ENCODE measurements at places on chromosomes 4 and X. TPM values are rescaled to one million over a fixed set of nuclear protein-coding genes. Genes with fewer than 3 reads are reported as not detected.

Gene CTAG1A
- not detected for total RNA-seq

Gene SORBS2
- 776 TPM for total RNA-seq

Gene GRIA3
- 4.0 TPM for total RNA-seq

Gene AADAT
- 2.1 TPM for total RNA-seq

Gene RELL1
- 19.3 TPM for total RNA-seq

Gene MSX1
- total RNA-seq, result 2.3 TPM

Gene ENPEP
- total RNA-seq, result 2.5 TPM

Gene RAB33B
- 7.1 TPM for total RNA-seq

Gene COX18
- total RNA-seq, result 15.9 TPM

Gene OTUD6A
- total RNA-seq, result not detected

Gene PPP1R2C
- total RNA-seq, result not detected

Gene RHOH
- total RNA-seq, result 0.29 TPM

Gene HSD17B13
- not detected for total RNA-seq

Gene COX7B
- total RNA-seq, result 1,046 TPM

Gene CA5B
- 6.9 TPM for total RNA-seq

Gene SLC4A4
- total RNA-seq, result 32.5 TPM

Gene NXF2B
- total RNA-seq, result not detected

Gene CYBB
- total RNA-seq, result 42.1 TPM

Gene RHOXF1
- 0.65 TPM for total RNA-seq

Gene ZNF711
- total RNA-seq, result 7.3 TPM

Gene CXCL3
- total RNA-seq, result 0.88 TPM

Gene SNCA
- 13.2 TPM for total RNA-seq

Gene KIAA1210
- 0.06 TPM for total RNA-seq

Gene APBB2
- total RNA-seq, result 46.2 TPM

Gene RENBP
- total RNA-seq, result 17.7 TPM

Gene GPRASP2
- total RNA-seq, result 21.9 TPM

Gene PARM1
- total RNA-seq, result 158 TPM

Gene TMEM165
- 57.0 TPM for total RNA-seq

Gene SOWAHD
- total RNA-seq, result not detected

Measured in right cardiac atrium (tissue), 5 donors.